Upper lobe of left lung (tissue), 6 donors: ENCODE measurements at places on chromosomes 2 and 18. TPM values are rescaled to one million over a fixed set of nuclear protein-coding genes. Genes with fewer than 3 reads are reported as not detected.

- no peak for DNase-seq
These were observed 50.2 kb upstream of the GALNT3 start for GRCh38 chr2:165844216-165844615.

The DYTN gene
- total RNA-seq, result not detected

- no peak for DNase-seq
These were observed 146.9 kb downstream of the TDRD15 start for GRCh38 chr2:21270708-21271122.

- DNase-seq, result no peak
These were observed 52.0 kb downstream of the SLC4A5 start for GRCh38 chr2:74291218-74291544.
